Heart left ventricle (tissue), 16 donors: ENCODE measurements at places on chromosomes 13 and 19. TPM values are rescaled to one million over a fixed set of nuclear protein-coding genes. Genes with fewer than 3 reads are reported as not detected.

Gene IQCN
- 0.62 TPM for total RNA-seq

Gene ZNF888
- total RNA-seq = 3.2 TPM

Gene FZR1
- 15.4 TPM for total RNA-seq

Gene C13orf46
- total RNA-seq = not detected

Gene CEACAM1
- total RNA-seq = 1.6 TPM

Gene OR4F17
- not detected for total RNA-seq

Gene LACC1
- 2.7 TPM for total RNA-seq

GRCh38 chr19:28037186-28037585 lies 1175.8 kb downstream of the UQCRFS1 start:
- no peaks in the 10 kb centered on the region for H3K4me1 ChIP-seq
- no peak for DNase-seq
- no peaks in the 10 kb centered on the region for H3K27me3 ChIP-seq
- no peak overlapping the region for H3K4me3 ChIP-seq
- no peak overlapping the region for H3K27ac ChIP-seq

DNA sequence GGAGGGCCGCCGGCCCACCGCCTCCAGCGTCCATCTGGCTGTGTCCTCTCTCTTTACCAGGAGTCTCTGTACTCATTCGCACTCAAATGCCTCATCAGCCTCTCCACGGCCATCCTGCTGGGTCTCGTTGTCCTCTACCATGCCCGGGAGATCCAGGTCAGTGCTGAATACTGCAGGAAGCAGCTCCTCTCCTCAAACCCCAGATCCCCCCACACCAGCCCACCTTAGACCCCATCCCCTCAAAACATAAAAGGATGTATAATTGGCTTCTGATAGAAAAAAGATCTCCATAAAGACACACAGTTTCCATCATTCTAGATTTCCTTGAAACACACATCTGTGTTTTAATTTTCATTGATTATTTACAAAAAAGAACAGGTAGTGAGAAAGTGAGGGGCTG lies 8.1 kb downstream of the KCNN1 start:
- H3K36me3 ChIP-seq = no peaks in the 10 kb centered on the region
- no peak for DNase-seq
- no peak overlapping the region for H3K4me3 ChIP-seq
- H3K4me1 ChIP-seq = no peaks in the 10 kb centered on the region
- no peaks in the 10 kb centered on the region for H3K27me3 ChIP-seq

GRCh38 chr19:31114585-31114984 lies 234.7 kb downstream of the TSHZ3 start:
- H3K4me1 ChIP-seq = no peaks in the 10 kb centered on the region
- no peak overlapping the region for H3K4me3 ChIP-seq
- no peaks in the 10 kb centered on the region for H3K27me3 ChIP-seq
- no peak overlapping the region for H3K27ac ChIP-seq

DNA sequence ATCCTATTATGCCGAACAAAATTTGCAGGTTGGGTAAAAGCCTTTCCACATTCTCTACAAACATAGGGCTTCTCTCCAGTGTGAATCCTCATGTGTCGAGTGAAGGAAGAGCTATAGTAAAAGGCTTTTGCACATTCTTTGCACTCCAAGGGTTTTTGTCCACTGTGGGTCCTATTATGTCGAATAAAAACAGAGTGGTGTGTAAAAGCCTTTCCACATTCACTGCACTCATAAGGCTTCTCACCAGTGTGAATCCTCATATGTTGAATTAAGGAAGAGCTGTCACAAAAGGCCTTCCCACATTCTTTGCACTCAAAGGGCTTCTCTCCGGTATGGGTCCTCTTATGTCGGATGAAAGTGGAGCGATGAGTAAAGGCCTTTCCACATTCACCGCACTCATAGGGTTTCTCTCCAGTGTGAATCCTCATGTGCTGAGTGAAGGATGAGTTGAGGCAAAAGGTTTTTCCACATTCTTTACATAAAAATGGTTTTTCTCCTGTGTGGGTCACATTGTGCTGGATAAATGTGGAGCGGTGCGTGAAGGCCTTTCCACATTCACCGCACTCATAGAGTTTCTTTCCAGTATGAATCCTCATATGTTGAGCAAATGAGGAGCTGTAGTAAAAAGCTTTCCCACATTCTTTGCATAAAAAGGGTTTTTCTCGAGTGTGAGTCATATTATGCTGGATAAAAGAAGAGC lies 13.6 kb downstream of the ZNF599 start:
- H3K36me3 ChIP-seq = peaks cover 5% of the 10 kb centered on the region
- no peak for DNase-seq
- H3K4me3 ChIP-seq = no peak overlapping the region
- H3K4me1 ChIP-seq = no peaks in the 10 kb centered on the region
- H3K27me3 ChIP-seq = no peaks in the 10 kb centered on the region

DNA sequence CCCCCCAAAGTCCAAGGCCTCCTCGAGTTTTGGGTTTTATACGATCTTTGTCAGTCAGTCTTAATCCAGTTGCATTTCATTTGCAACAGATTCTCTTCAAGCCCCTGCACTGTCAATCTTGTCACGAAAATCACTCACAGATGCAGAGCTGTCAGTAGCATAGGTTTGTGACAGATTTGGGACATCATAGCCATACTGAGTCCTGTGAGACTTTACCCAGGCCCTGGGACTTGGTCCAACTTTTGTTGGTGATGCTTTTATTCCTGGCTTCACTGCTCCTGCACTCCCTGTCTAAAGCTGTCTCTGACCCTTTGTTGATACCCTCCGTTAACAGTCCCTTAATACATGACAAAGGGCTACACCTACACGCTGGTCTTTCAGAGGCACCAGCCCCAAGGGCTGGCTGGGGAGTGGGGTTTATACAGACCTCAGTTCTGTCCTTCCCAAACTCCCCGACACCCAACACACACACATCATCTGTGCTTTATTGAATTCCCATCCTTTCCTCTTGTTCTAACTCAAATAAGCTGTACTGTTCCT lies 36.0 kb downstream of the PABPC3 start:
- H3K4me3 ChIP-seq = no peak overlapping the region
- no peak overlapping the region for H3K27ac ChIP-seq
- no peak for DNase-seq
- H3K36me3 ChIP-seq = no peaks in the 10 kb centered on the region
- H3K4me1 ChIP-seq = no peaks in the 10 kb centered on the region

DNA sequence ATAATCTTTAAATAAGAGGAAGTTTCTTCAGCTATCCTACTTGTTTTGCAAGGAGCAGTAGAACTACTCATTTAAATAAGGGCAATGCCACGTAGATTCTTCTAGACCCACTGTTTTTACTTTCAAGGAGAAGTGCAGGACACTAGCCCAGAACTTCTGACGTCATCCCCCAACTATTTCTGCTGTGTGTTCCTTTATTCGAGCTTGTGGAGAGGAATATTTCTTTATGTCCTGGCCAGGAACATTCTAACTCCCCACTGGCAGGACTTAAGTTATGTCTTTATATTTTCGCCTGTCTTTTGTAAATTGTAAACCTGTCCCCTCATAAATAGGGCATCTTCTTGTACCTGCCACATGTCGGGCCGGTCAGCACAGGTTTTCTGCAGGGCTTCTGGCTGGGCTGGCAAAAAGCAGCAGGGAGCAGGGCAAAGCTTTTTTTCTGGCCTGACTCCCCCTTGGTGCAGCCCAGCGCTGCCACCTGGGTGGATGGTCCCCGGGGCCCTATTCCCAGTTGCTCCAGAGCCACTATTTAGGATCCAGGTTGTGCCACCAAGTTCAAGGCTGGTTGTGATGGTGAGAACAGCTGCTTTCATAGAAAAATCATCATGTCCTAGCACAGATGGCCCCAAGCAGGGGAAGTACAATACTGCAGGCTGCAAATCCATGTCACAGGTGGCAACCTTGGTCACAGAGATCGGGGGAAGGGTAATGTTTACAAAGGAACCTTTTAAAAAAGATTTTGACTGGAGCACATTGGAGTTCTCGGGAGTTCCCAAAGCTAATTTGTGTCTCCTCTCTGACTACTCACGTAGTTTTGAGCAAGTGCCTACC lies 1.8 kb downstream of the MBNL2 start:
- H3K27ac ChIP-seq = peak overlapping the region; percentile 83
- H3K36me3 ChIP-seq = no peaks in the 10 kb centered on the region
- no peaks in the 10 kb centered on the region for H3K27me3 ChIP-seq
- DNase-seq = peak; percentile 59

GRCh38 chr13:113973218-113974164 lies at the start of gene C13orf46:
Gene C13orf46 (minus strand): TSS chr13:113974076. CDS start chr13:113973997, 79 bp downstream.
- no peaks in the 10 kb centered on the region for H3K27me3 ChIP-seq
- no peak within 1 kb of the TSS for H3K27ac ChIP-seq
- H3K4me1 ChIP-seq = peaks cover 5% of the 10 kb centered on the region
- peak; percentile 21 for DNase-seq

GRCh38 chr13:28872427-28873176 lies 52.5 kb downstream of the MTUS2 start:
- DNase-seq = no peak
- no peak overlapping the region for H3K27ac ChIP-seq
- H3K27me3 ChIP-seq = no peaks in the 10 kb centered on the region
